ENCODE measurements at places on chromosomes 5 and 9.

DNA sequence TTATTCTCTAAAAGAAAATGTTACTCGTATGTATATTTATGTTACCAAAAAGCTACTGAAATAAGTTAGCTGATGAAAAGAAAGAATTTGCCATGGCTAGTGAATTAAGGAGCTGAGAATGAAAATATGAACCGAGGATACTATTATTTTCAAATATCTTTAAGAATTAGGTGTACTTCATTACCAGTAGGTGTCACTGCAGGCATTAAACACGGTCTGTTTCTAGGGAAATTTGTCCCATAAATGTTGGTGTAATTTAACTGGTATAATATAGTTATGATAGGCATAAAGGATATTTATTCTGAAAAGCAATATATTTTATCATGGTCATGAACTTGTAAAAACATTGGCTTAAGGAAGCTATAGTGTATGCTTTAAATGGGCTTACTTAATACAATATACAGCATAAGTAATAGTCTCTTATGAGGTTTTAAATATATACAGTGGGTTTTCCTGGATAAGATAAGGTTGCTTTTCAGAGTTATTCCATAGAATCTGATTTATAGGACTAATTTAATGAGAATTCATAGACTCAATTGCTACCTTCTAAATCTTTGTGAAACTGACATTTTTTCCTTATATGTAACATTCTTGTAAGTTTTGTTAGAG, 72.4 kb upstream of the MPDZ start:
- DNase-seq = peak; percentile 76

GRCh38 chr9:2545881-2546490, 75.6 kb upstream of the VLDLR start:
- no peak for DNase-seq

DNA sequence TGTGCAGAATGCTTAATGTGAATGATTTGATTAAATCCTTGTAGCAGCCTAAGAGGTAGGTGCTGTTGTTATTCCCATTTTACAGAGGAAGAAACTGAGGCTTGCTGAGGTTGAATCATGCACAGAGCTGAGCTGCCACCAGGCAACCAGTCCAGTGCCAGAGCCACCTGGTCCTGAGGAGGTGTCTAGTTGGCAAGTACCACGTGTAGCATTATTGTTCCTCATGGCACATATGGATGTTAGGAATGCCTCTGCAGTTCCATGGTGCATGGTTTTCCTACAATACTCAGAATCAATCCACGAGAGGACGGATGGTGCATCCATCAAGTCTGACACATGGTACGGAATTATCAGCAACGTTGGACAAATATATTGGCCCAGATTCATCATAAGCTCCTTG, 8.9 kb downstream of the UBE2QL1 start:
- no peak for DNase-seq

DNA sequence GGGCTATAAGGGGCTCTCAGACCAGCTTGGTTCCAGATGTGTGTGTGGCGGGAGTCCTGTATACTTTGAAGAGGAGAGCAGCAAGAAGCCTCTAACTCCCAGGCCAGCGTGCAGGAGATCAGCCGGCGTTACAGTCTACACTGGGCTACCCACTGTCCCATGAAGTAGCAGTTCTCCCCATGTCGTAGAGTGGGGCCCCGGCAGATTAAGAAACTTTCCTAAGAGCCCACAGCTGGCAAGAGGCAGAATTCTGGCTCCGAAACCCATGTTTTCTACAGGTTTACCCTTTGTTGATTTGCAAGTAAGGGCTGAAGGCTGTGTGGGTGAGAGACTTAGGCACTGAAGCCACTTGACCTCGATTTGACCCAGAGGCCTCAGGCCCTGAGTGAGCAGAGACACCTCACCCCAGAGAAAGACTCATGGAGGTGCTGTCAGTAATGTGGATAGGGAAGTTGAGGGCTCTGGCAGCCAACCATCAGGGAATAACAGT, 881 bp upstream of the B4GALT1 start:
- no peak for DNase-seq

GRCh38 chr5:100434815-100435214, 100.4 kb upstream of the FAM174A start:
- DNase-seq = no peak

DNA sequence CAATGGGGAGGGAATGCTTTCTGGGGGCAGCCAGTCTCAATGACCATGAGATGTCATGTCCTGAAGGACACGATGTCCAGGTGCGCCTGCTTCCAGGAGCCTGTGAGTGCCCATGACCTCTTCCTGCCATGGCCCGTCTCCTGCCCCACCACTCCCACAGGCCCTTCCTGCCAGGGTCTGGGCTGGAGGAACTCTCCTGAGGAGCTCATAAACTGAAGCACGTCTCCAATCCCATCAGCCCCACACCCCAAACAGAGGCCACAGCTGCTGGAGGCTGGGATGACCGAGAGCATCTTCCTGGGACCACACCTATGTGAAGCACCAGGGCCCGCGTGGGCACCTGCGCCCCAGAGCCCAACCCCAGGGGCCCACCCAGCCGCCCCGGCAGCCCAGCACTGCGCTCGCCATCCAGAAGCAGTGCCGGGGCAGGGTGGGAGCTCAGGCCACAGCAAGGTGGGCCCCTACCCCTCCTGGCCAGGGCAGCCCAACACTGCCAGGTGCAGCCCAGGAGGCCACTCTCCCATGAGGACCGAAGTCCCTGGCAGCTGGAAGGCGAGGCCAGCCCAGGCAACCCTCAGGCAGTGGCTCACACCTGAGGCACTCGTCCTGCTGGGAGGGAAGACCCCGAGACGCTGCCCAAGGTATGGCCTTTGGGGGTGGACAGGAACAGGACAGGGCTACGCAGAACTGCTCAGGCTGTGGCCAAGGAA, 53.9 kb upstream of the UBAC1 start:
- DNase-seq = no peak

- DNase-seq = no peak
Measured at GRCh38 chr9:89481538-89481915, 16.4 kb downstream of the SEMA4D start.

Data from NCI-H1694 treated with DMSO at 0.1 percent for 48 hours (cell line).